Activated naive CD4-positive, alpha-beta T cell treated with anti-CD3 and anti-CD28 coated beads, Interleukin-2, amount 50 U/mL, for 72 hours (primary cell): ENCODE measurements at places on chromosomes 11 and 22. TPM values are rescaled to one million over a fixed set of nuclear protein-coding genes. Genes with fewer than 3 reads are reported as not detected.

Gene SCN4B
- total RNA-seq = 0.25 TPM

Gene FGF19
- total RNA-seq = not detected

Gene TBX10
- not detected for total RNA-seq

Gene MMP13
- not detected for total RNA-seq

Gene PIH1D2
- 1.2 TPM for total RNA-seq

Gene MUC6
- not detected for total RNA-seq

Gene CPT1A
- 23.0 TPM for total RNA-seq

Gene MIOX
- 0.25 TPM for total RNA-seq

Gene APOL2
- 68.6 TPM for total RNA-seq

Gene PRRG4
- 0.32 TPM for total RNA-seq

Gene LGR4
- total RNA-seq = 0.27 TPM

Gene MICAL2
- total RNA-seq = 124 TPM

Gene MB
- total RNA-seq = 0.47 TPM

Gene POU2F3
- not detected for total RNA-seq

Gene OR9Q2
- not detected for total RNA-seq

Gene CALCA
- total RNA-seq = not detected

Gene CD3E
- total RNA-seq = 371 TPM

Gene RFPL2
- not detected for total RNA-seq

Gene YAP1
- 0.75 TPM for total RNA-seq

Gene PDE3B
- total RNA-seq = 10.7 TPM

Gene PATE4
- not detected for total RNA-seq

Gene RFPL3
- not detected for total RNA-seq

Gene DCHS1
- 0.82 TPM for total RNA-seq

Gene PTH
- total RNA-seq = not detected

Gene NDUFS3
- total RNA-seq = 128 TPM

Gene TIRAP
- 7.4 TPM for total RNA-seq

Gene OR10AG1
- total RNA-seq = not detected

Gene PGR
- not detected for total RNA-seq

Gene LRRC56
- total RNA-seq = 2.8 TPM
